ENCODE measurements at places on chromosomes 16 and 17.

DNA sequence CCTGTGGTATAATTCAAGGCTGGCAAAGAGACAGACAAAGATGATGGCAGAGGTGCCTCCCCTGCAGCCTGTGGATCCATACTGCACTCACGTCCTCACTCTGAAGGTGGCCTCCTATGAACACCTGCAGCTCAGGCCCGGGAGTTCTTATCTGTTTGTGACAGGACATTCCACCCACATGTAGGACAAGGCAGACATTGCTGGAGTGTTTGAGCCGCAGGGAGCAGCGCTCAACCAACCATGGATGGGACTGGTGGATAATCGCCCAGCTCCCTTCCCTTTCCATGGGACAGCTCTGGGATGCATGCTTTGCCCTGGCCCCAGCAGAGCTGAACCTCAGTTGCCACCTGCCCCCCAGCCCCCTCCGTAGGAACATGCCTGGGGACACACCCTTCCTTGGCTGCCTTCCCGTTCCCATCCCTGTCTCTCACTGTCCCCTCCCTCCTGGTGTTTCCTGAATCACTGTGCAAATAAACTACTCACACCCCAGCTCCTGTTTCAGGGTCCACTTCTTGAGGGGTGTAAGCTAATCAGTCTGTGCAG is 22.2 kb downstream of the ITPRIPL2 start:
- no peak for DNase-seq

GRCh38 chr17:7396147-7396546 is 1.8 kb upstream of the PLSCR3 start:
- no peak for DNase-seq

- DNase-seq = no peak
Measured at GRCh38 chr16:88760424-88761142, 24.4 kb downstream of the PIEZO1 start.

- DNase-seq = no peak
Measured at GRCh38 chr17:63405741-63406261, 40.3 kb downstream of the CYB561 start.

DNA sequence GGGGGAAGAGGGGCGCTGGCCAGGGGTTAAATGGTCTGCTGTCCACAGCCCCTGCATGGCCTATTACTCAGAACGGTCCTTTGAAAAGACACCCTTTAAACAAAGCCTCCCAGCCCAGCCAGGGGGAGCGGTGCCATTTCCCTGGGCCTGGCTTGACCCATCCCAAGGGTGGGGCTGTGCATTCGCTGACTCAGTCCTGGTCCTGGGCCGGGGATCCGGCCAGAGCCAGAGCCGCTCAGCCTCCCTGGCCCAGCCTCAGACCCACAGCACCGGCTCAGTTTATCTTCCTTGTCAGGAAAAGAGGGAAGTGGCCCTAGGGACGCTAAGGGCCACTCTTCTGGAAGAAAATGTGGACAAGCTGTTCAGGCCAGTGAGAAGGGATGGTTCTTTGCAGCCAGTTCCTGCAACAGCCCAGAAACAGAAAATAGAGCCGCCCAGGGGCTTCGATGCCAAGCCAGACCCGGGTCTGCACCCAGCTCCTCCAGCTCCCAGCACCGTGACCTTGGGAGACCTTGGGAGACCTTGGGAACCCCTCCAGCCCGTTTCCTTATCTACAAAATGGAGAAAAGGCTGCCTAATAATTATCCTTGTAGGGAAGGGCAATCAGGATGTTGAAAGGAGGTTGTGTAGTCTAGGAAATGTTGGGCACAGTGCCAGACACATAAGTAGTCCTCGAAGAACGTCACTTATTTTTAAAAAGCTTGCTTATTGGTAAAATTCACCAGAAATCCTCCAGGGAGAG is 82.5 kb downstream of the ZDHHC7 start:
- DNase-seq = no peak

- no peak for DNase-seq
Measured at GRCh38 chr16:51723036-51723724, 572.1 kb upstream of the SALL1 start.

- no peak for DNase-seq
Measured at GRCh38 chr17:73534209-73534909, 109.9 kb downstream of the SDK2 start.

DNA sequence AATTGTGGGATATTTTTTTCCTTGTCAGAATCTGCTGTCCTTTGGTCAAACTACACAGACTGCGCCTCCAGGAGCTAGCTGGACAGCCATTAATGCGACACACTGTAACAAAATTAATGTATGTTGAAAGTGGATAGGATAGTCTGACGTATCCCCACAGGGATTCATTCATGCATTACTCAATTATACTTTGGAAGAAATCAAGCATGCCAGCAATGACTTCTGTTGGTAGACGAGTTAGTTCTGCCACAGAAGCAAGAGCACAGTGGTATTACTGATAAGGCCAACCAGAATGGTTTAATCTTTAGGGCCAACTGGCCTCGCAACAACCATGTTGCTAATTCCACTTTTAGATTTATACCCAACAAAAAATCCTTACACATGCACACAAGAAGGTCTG is 106.4 kb upstream of the TOB1 start:
- DNase-seq = no peak
